Ovary (tissue), 10 donors: ENCODE measurements at places on chromosomes 11 and 22.

DNA sequence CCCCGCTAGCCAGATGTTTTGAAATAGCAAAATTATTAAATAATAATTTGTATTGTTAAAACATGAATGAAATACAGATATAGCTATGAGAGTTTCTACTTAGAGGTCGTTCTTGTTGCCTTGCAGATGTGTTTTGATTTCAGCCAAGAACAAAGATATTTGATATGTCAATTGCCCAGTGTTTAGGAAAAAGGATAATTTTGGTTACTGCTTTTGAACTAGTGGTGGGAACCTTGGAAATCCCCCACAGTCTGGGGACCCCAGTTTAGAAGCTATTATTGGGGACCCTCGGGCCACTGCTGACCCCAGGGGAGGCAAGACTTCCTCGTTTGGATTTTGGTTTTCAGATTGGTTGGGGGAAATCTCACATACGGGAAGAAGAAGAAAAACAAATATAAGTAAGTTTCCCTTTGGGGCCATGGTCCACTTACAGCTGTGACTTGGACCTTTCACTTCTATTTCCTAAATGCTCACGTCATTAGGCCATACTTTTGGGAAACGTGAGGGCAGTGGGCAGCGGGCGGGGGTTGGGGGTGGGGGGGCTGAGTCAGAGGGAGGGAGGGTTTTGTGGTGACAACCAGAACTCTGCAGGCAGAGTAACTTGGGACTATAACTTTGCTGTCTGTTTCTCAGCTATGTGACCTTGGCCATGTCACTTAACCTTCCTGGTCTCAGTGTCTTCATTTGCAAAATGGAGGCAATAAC is 37.0 kb downstream of the LDLRAD3 start:
- no peak for DNase-seq

GRCh38 chr11:130050257-130050656 is 19.4 kb upstream of the APLP2 start:
- no peak for DNase-seq

DNA sequence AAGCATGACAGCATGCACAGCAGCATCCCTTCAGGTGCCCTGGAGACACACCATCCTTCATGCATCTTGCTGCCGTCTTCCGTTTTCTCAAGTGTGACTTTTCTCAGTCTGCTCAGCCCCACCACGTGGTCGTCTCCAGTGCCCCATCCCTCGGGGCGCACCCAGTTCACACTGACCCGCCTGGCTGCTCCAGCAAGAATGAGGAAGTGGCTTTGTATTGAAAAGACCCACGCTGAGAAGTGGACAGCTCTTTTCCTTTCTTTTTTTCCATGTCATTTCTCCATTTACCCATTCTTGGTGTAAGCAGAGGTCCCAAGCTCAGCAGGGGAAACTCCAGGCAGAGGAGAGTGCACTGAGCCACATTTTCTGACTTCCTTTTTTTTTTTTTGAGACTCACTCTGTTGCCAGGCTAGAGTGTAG is 14.5 kb downstream of the SERPINH1 start:
- DNase-seq: peak; percentile 69

DNA sequence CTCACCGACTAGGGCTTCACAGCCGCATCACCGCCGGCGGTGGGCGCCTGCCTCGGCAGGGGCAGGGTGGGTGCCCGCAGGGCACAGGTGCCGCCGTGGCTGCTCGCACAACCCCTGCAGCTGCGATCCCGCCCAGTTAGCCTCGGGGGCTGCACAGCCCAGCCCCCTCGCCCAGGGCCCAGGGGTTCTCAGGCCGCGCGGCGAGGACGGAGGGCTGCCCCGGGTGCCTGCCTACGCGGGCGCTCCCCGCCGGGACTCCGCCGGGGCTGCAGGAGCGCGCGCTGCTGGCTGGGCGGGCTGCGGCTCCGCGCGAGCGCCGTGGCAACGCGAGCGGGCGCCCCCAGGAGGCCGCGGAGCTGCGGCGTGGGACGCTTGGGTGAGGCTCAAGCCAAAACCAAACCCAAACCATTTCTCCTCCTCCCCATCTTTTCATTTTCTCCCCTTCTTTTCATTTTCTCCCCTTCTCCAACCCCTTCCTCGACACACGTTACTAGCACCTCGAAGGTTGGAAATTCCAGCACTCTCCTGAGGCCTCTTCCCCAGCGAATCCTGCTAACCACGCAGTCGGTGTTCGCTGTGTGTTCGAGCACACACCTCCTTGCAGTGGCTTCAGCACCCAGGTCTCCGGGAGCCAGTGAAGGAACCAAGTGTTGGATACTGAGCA is at the start of gene MICAL3:
TSS of gene MICAL3 (minus strand) at position 286 of the 664 bp plus-strand sequence. CDS start 117,749 bp downstream, outside the sequence.
- peak; percentile 80 for DNase-seq

- DNase-seq: no peak
Measured at GRCh38 chr11:104152941-104153505, 10.9 kb downstream of the PDGFD start.

DNA sequence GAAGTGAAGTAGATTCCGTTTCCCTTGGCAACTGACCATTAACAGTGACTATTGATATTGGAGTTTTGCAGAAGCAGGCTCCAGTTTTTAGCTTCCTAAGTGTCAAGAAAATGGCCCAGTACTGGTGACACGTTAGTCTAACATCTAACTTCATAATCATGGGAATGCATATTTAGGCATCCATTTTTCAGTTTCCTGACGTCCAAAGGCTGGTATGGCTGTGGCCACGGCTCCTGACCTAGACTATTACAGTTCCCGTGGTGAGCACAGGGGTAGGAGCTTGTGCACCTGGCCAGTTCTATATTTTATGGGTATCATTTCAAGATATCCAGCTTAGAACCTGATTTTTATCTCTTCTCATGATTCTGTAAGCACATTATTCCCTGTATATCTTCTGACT is 323.8 kb downstream of the GUCY1A2 start:
- no peak for DNase-seq

DNA sequence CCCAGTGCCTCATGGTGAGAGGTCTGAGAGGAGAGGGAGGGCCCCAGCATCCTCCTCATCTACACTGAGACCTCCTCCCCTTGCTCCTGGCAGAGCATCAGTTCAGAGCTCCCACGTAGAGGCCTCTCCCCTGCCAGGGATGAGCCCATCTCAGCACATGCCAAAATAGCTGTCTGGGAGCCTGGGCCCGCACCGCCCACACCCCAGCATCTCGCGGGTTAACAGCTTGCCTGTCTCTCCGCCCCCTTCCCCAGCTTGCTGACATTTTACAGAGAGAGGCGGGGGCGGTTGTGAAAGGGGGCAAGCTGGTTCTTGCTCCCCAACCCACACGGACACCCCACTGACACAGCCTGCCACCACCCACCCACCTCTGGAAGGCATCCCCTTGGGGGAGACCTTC is 6.4 kb downstream of the DGKZ start:
- DNase-seq: no peak
